ENCODE measurements at places on chromosomes 3 and 15.

GRCh38 chr15:82882273-82882928, 70.1 kb downstream of the HOMER2 start:
- no peak for ATAC-seq

DNA sequence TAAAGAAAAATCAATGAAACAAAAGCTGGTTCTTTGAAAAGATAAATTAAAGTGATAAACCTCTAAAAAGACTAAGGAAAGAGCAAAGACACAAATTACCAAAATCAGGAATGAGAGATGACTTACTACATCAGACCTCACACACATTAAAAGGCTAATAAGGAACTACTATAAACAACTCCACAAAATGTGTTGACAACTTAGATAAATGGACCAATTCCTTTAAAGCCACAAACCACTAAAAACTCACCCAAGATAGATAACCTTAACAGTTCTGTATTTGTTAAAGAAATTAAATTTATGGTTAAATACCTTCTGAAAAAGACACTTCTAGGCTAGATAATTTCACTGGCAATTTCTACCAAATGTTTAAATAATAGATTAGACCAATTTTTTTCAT, 170.4 kb downstream of the SMAD6 start:
- no peak for ATAC-seq

GRCh38 chr3:94130690-94131089, 67.8 kb downstream of the NSUN3 start:
- ATAC-seq = no peak

DNA sequence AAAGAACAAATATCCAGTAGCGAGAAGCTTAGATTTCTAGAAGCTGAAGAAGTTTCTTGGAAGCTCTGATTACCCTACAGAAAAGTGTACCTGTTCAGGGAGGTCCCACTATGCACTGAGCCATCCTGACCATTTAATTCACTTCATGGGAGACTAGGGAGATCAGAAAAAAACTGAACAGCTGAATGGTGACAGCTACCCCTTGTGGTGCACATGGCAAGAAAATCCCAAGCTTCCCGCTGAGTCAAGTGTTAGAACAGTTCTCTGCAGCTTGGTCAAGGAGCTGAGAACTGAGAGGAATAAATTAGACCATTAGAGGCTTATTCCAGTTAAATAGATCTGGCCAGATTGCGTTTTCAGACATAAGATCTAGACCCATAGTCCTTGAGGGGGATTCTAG, 197.2 kb upstream of the VEPH1 start:
- ATAC-seq = no peak

DNA sequence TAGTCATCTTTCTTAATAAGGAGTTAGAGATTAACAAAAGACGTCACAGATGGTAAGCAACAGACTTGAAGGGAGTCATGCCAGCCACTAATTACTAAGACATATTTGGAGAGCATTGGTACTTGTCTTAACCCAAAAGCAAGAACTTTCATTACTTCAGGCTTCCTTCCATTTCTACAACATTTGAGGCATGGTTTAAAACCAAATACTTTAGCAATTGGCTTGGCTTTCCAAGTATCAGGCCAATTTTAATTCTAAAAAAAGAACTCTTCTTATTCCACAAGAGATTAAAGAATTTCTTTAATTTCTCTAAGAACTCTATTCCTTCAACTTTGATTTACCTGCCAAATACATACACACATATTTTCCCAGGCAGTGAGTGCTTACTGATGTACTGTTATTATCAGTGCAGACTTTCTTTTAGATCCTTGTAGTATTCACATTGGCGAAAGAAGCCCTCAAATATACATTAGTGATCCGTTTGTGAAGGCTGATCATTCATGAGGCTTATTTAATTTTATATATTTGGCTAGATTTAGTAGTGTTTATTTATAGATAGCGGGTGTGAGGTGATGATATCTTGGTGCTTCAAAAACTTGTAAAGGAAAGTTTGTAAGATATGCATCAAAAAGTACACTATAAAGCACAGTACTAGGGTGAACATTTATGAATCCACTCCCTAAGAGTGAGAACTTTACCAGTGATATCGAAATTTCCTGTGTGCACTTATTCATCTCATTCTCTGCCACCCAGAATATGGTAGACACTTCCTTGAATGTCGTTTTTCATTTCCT, 229.2 kb downstream of the MFSD1 start:
- ATAC-seq = no peak

- peak; percentile 62 for ATAC-seq
These were observed 22.2 kb upstream of the TXNRD3 start for GRCh38 chr3:126676919-126677705.

DNA sequence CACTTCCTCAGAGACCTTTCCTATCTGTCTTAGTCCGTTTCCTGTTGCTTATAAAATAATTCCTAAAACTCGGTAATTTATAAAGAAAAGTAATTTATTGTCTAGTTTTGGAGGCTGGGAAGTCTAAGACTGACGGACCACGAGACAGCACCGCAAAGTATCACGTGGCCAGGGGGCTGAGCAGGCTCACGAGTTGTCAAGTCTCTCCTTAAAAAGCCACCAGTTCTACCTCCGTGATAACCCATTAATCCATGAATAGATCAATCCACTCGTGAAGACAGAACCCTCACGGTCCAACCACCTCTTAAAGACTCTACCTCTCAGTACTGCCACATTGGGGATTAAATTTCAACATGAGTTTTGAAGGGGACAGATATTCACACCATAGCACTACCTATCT, 821 bp downstream of the LINS1 start:
- ATAC-seq = no peak

GRCh38 chr15:100892013-100892355, 12.4 kb downstream of the ALDH1A3 start:
- no peak for ATAC-seq
